ENCODE measurements at places on chromosomes 16 and 17. TPM values are rescaled to one million over a fixed set of nuclear protein-coding genes. Genes with fewer than 3 reads are reported as not detected.

GRCh38 chr17:2023692-2024571 lies 1.2 kb downstream of the RTN4RL1 start:
- peak; percentile 64 for DNase-seq

GRCh38 chr17:8124350-8125153 lies 646 bp upstream of the HES7 start:
- no peak for DNase-seq

SECTM1 gene
- total RNA-seq = not detected

DNA sequence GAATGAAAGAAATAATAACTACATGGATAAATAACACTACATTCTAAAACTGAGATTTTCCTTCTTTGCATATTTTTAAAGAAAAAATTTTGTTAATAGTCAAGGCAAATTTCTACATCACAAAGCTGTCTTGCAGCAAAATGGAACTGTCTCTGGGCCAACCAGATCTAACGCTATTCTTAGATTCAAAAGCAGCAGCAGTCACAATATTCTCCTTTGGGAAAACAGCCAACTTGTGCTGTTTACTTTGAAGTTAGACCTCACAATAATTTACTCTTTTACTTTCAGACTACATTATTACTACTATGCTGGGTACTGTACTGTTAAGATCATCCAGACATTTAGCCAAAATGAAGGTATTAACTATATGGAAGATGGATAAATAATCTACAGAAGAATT lies 189.1 kb downstream of the CEP112 start:
- DNase-seq = no peak

GRCh38 chr16:48384520-48385252 lies 527 bp downstream of the SIAH1 start:
- DNase-seq = peak; percentile 64

- DNase-seq = no peak
Observed at GRCh38 chr17:42182927-42183734, 2.1 kb downstream of the HCRT start.

LRRC75A gene
- total RNA-seq = 9.7 TPM

KRT12 gene
- not detected for total RNA-seq

CX3CL1 gene
- total RNA-seq = 0.74 TPM

- no peak for DNase-seq
Observed at GRCh38 chr16:8585857-8586256, 4.5 kb downstream of the TMEM114 start.

GRCh38 chr16:3283543-3284447 lies 504 bp downstream of the ZNF263 start:
- peak; percentile 9 for DNase-seq

- DNase-seq = no peak
Observed at GRCh38 chr17:81371910-81372760, 23.1 kb upstream of the BAHCC1 start.

- no peak for DNase-seq
Observed at GRCh38 chr17:28173031-28173561, 130.6 kb downstream of the NLK start.

PGS1 gene
- 67.1 TPM for total RNA-seq

Data from progenitor cell of endocrine pancreas (in vitro differentiated cells).